ENCODE measurements at places on chromosomes 1 and 21.

DNA sequence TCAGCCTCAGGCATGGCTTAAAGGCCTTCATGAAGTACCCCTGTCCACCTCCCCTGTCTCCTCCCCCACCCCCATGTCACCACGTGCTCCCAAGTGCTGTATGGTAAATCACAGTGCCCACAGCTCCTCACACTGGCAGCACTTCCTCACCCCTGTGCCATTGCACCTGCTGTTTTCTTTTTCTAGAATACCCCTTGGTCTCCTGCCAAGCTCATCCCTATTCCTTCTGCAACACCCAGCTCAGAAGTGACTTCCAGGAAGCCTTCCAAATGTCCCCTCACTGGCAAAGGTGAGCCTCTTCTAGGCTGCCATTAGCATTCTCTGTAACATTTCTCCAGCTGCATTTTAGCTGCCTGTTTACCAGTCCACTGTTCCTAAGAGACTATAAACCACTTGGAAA is 9.4 kb downstream of the AKNAD1 start:
- DNase-seq, result no peak

DNA sequence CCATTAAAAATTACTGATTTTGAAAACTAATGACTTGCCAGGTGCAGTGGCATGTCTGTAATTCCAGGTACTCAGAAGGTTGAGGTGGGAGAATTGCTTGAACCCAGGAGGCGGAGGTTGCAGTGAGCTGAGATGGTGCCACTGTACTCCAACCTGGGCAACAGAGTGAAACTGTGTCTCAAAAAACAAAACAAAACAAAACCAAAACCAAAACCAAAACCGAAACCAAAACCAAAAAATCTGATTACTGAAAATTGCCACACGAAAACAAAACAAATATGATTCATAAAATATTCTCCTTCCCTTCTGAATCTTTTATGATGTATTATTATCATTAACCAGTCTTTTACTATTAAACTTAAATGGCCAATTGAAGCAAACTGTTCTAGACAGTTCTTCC is 74.1 kb downstream of the SERINC2 start:
- DNase-seq, result no peak

- no peak for DNase-seq
These were observed 200.5 kb downstream of the OMA1 start for GRCh38 chr1:58346036-58346355.

DNA sequence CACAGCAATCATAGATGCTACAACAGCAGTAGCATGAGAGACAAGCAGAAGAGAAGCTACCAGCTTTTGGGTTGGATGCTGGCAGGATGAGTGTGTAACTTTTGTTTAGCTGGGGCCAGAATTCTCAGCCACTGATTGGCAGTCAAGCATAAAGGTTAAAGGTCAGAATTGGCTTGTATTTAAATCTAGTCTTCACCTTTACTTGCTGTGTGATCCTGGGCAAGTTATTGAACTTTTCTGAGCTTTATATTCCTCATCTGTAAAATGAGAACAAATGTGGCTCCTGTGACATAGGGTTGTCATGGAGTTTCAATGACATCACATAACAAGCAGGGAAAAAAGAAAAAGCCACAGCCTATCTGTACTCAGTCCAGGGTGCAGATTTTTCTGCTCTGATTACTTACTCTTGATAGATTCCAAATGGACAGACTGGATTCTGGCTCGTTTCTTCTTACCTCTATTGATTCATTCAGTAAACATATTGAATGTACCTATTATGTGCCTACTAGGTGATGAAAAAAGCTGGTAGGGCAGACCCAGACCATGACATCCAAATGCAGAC is 2.8 kb upstream of the AZIN2 start:
- DNase-seq, result no peak

GRCh38 chr1:119549719-119550132 is 42.7 kb downstream of the HSD3B1 start:
- peak; percentile 31 for DNase-seq

DNA sequence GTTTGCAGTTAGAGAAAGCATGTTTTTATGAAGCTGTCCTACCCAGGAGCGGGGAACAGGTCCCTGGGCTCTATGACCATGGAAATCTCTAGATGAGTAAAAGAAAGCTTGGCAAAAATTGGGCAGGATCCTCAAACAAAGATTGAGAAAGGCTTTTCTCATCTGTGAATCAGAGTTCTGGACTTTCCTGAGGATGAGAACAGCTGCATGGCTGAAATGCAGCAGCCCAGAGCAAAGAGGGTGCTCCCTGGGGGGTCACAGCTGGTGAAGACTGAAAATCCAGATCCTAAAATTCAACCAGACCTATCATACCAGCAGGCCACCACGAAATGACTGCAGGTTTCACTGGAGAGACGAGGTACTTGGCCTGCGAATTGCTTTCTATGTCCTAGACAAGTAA is 65.7 kb upstream of the APP start:
- DNase-seq, result no peak

GRCh38 chr1:110312188-110313121 is 26.7 kb upstream of the RBM15 start:
- DNase-seq, result peak; percentile 87

GRCh38 chr1:230555814-230556213 is 86.5 kb upstream of the COG2 start:
- DNase-seq, result no peak

GRCh38 chr1:23330846-23331245 is 13.2 kb downstream of the HNRNPR start:
- DNase-seq, result no peak

- DNase-seq, result peak; percentile 53
These were observed 52.7 kb downstream of the PKN2 start for GRCh38 chr1:88736633-88737248.

DNA sequence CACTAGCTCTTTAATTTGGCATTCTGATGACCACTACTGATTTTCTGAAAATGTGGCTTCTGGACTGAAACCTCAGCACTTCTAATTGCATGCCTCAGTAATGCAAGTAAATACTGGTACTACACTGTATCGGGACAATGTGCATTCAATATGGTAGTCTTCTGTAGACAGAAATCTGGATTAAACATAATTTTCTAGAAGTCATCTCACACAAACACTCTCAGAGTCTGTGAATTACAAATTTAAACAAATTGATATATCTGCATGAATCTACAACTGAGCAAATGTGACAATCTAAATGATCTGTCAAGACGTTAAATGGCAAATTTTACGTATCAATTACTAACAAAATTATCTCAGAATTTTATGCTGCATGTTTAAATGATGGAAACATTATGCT is 23.7 kb downstream of the HP1BP3 start:
- no peak for DNase-seq

DNA sequence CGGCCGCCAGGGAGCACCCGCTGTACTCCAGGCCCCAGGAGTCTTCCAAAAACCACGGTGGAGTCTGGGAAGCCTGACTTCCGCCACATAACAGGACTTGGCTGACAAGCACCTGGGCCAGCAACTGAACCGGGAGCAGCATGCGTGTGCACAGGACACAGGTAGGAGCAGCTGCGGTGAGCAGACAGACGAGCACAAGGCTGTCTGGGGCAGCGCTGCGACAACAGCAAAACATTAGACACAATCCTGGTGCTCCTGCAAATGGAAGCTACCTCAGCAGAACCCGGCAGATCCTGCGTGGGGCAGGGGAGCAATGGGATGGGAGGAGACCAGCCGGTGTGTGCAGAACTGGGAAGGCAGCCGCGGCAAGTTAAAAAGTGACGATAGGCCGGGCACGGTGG is 80.4 kb downstream of the NPHP4 start:
- DNase-seq, result no peak

DNA sequence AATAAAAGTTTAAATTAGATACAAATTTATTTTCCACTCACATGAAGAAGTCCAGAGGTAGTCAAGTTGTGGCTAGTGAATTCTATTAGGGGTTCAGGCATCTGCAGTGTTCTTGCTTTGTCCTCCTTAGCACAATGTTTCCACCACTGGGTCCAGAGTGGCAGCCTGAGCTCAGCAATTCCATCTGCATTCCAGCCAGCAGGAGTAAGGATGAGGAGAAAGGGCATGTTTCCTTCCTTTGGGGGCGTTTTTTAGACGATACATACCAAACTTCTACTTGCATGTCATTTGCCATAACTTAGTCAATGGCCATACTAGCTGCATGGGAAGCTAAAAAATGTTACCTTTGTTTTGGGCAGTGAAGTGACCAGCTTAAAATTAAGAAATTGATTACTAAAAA is 98.5 kb upstream of the VANGL1 start:
- no peak for DNase-seq

DNA sequence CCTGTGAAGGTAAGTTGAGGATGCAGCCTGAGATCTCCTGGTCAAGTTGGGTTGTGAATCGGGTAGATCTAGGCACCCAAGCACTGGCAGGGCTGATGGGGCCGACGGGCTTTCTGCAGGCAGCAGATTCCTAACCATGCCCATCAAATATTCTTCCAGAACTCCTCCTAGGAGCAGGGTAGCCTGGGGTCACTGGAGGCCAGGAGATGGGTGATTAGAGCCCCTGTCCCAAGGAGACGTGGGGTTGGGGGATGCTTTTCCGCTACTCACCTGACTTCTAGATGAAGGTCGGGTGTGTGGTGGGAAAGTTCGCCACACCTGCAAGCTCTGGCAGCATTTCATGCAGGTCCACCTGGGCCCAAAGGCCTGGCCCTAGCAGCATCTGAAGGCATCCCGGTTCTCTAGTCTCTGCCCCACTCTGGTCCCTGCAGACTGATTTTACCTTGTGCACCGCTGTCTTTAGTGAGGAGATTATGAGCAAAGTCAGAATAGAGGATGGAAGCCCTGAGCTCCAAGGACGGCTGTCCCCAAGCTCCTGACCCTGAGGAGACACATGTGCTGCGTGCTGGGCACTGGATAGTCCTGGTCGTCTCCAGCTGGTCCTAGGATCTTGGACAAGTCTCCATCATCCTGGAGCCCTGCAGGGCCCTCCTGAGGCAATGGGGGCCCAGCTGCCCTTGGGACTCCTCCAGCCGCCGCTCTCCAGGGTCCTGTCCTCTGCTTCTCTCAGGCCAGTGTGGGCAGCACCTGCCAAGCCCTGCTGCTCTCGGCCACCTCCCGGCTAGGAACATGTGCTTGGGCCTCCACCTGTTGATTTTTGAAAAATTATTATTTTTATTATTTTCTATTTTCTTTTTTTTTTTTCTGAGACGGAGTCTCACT is 21.8 kb upstream of the C2CD2 start:
- DNase-seq, result no peak

DNA sequence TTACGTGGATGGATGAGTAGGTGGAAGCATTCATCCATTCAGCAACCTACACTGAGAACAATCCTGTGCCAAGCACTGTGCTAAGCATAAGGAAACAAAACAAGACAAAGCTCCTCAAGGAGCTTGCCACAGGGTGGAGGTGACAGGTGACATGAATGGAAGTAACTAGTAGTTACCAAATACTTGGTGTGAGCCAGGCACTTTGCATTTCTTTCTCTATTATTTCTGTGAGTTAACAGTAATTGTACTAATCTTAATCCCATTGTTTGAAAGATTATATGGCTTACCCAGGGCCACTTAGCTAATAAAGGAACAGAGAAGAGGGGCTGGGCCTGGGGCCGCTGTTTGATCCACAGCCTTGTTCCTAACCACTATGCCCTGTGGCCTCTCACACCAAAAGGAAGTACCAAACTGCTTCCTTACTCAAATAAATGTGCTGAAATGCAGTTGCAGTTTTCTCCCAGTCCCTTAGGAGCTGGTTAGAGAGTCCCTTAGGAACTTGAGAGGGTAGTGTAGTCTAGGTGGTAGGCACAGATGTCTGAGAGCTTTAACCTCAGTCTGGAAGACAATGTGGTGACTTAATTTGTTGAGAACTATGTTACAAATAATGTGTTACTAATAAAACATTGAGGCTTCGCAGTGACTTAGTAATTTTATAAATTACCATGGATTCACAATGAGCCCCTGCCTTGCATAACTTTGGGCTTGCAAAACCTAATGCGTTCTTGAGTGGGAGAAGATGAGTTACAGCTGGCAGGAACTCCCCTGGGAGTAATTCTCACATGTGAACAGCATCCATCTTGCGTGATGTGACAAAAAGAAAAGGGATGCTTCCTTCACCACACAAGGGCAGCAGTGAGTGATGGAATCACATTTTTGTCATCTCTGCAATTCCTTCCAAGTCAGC is 69.8 kb downstream of the MPZL1 start:
- peak; percentile 83 for DNase-seq

DNA sequence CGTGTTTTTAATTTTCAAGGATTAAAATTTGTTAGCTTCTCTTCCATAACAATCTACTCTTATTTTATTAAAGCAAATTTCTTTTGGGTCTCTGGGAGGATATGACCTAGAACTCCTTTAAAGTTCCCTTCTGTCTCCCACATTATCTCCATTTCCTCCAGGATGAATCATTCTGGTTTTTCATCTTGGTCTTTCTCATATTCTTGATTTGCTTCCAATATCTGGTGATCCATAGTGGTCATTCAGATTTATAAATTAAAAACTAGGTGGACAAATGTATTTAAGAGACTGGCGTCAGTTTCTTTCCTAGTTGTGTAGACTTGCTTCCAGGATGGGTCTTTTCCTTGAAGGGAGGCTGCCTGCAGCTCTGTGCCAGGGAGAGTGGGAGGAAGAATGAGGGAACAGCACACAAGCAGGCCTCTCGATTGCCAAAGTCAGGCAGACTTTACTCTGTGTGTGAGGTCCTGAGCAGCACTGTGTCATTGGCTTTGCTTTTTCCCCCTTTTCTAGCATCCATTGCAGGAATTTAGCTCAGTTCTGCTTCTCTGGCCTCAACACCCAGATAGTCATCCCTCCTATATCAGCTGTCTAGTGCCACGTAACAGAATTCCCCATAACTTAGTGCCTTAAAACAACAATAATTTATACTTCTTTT is 48.1 kb upstream of the FOXO6 start:
- DNase-seq, result no peak

DNA sequence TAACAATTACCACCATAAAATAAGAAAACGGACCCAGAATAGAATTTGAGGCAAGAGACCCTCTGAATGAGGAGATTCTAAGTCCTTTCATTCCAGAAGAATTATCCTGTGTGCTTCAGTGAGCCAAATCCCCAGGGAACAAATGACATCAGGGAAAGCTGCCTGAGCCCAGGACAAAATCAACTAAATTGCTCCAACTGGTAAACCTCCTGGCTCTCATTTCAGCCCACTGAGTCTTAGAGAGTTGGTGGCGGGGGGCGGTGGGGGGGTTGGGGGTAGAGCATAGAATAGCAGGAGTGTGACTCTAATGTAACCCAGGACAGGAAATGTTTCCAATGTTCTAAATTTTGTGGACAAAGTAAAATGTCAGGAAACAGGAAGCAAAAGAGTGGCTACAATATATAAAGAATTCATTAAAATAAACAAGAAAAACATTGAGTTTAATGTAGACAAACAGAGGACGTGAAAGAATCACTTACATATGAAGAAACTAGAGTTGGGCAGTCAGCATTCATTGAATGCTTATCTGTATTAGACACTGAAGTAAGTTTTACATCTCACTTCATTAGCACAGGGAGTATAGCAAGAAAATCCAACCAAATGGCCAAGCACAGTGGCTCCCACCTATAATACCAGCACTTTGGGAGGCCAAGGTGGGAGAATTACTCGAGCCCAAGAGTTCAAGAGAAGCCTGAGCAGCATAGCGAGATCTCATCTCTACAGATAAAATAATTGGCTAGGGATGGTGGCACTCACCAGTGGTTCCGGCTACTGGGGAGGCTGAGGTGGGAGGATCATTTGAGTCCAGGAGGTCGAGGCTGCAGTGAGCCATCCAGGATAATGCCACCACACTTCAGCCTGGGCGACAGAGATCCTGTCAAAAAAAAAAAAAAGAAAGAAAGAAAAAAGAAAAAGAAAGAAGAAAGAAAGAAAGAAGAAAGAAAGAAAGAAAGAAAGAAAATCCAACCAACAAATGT is 75.1 kb downstream of the DHRS3 start:
- no peak for DNase-seq

Measured in AG08395 (cell line).